Lower lobe of right lung (tissue), 2 donors: ENCODE measurements at places on chromosomes 5 and 9. TPM values are rescaled to one million over a fixed set of nuclear protein-coding genes. Genes with fewer than 3 reads are reported as not detected.

The GRM6 gene
- total RNA-seq = not detected

The CCNO gene
- 2.2 TPM for total RNA-seq

The PCDHA1 gene
- not detected for total RNA-seq

The HTR1A gene
- not detected for total RNA-seq

The LHX3 gene
- total RNA-seq = not detected

The MTRR gene
- 92.9 TPM for total RNA-seq

The CCL19 gene
- 2.4 TPM for total RNA-seq

The OBP2B gene
- not detected for total RNA-seq

DNA sequence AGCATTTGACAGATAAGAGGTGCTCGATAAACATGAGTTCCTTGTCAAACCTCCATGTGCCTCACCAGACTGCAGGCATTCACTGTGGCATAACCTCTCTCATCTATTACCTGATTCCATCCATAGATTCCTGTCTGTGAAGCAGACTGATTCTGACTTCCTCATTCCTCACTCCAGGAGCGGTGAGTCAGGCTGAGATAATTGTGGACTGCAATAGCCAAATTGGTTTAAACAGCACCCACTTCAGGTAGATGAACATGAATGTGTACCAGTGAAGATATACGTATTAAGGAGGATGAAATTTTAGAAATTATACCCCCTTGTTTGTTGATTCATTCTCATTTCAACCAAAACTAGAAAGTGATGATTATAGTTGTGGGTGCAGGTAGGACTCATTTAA is 391.2 kb downstream of the HINT1 start:
- no peak for DNase-seq

DNA sequence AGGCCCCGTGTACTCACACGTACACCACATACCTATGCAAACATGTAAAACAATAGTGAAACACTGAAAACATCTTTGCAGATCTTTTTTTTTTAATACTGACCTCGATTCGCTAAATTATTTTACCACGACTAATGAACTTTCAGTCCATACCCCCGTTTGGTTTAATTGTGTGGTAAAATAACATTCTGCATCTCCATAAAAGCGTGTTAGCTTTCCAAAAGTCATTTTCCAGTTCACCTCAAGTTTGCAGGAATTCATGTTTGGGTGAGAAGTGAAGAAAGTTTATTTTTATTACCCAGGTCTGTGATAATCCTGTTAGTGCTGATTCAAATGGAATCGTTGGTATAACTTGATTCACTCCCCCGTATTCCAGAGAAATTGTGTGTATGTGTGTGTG is 652 bp downstream of the ARSK start:
- no peak for DNase-seq

DNA sequence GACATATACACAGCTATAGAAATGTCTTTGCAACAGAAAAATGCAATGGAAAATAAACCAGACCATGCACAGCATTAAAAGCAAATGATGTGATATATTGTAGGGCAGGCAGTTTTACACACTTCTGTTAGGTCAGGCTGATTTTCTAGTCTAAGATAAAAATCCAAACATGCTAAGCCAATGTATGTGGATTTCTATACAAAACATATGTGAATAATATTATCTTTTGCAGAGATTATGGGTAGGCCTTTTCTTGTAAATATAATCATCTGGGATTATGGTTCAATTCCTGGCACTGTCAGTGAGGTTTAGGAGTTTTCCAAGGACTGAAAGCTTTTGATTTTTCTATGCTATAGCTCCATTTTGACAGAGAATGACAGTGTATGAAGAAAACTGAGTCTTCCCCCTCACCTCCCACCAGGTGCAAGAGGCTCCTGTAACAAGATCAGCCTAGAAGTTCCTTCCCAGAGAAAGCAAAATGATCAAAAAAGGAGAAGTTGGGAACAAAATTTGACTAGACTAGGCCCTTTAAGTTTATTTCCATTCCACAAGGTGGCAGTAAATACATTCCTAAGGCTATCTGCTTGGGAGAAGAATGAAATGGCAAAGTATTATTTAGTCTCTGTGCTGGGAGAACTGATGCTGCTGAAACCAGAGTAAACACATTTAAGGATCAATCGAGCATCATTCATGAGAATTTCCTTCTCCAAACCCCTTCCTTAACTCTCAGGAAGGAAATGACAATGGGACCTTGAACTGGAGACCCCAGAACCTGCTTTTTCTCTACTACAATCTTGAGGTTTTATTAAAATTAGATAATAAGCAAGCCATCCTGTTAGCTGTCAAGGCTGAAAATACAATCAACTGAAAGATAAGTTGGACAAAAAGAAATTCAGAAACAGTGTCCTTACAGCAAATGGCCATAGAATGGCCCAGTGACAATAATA is 133.0 kb upstream of the TUT7 start:
- DNase-seq = no peak

- no peak for DNase-seq
Measured at GRCh38 chr5:109619606-109620005, 70.1 kb upstream of the MAN2A1 start.

- DNase-seq = no peak
Measured at GRCh38 chr9:136605988-136606660, 56.6 kb upstream of the EGFL7 start.

- DNase-seq = no peak
Measured at GRCh38 chr5:15594977-15595568, 95.1 kb downstream of the FBXL7 start.

DNA sequence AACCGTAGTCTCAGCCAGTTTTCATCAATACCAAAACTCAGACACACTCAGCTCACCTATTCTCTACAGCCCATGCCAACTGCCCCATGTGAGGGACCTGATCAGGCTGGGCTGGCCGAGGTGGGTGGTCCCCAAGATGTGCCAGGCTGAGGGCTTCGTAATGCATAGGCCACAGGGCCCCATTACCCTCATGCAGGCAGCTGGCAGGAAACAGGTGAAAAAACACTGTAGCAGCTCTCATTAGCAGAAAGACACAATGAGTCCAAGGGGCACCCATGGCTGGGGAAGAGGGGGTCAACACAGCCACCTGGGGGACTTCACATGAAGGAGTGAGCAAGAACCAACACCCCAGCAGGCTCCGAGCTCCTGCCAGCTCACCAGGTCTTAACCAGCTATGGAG is 8.2 kb downstream of the IPPK start:
- no peak for DNase-seq

GRCh38 chr5:93572608-93573353 is 8.2 kb downstream of the NR2F1-AS1 start:
- DNase-seq = no peak

GRCh38 chr9:107378006-107378405 is 94.9 kb downstream of the RAD23B start:
- DNase-seq = no peak

DNA sequence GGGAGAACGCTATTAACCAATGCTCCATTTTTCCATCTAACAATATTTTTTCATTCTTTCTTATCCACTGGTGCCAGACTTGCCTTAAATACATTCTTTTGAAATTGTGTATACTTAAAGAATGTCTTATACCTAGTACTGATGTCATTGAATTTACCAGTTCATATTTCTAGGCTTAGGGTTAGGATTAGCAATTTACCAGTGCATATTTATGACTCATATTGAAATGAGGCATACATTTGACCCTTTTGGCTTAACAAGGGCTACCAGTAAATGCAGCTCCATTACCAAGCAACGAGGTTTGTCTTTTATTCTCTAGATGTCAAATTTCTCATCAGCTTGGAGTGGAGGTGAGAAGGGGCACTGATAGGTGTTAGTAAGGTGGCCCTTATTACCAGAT is 89.5 kb downstream of the CDH9 start:
- no peak for DNase-seq

GRCh38 chr5:33611877-33612276 is 171.1 kb downstream of the TARS1 start:
- no peak for DNase-seq

- DNase-seq = no peak
Measured at GRCh38 chr5:6717247-6717646, 4.0 kb downstream of the TENT4A start.

DNA sequence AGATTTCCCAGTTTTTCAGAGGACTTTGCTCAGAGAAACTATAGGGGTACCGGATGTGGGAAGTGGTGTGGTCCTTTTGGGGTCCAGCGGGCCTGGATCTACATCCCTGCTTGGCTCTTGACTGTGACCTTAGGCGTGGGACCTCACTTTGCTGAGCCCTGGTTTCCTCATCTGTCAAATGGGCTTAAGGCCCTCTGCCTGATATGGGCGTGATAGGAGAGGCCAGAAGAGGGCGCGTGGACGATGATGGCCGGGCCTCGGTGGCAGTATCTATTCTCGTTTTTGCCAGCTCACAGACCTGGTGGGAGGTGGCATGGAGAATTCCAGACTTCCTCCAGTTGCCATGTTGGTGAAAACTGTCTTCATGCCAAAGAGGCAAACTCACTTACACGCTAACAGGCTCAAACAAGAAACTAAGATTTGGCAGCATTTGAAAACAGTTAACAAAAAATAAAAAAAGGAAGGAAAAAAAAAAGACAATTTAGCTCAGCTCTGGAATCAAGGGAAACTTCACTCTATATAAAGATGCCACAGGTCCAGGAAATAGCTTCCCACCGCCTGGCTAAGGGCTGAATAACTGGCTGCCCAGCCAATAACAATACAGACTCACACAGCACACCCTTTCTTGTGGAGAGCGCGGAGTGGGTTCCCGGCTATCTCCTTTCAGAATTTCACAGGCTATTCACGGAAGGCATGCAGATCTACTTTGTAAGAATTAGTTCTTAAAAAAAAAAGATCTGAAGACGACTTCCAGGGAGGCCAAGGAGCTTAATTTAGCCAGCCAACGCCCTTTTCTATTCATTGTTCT is 1.7 kb downstream of the SH3PXD2B start:
- DNase-seq = no peak

- no peak for DNase-seq
Measured at GRCh38 chr5:179919487-179920060, 11.9 kb upstream of the TBC1D9B start.

DNA sequence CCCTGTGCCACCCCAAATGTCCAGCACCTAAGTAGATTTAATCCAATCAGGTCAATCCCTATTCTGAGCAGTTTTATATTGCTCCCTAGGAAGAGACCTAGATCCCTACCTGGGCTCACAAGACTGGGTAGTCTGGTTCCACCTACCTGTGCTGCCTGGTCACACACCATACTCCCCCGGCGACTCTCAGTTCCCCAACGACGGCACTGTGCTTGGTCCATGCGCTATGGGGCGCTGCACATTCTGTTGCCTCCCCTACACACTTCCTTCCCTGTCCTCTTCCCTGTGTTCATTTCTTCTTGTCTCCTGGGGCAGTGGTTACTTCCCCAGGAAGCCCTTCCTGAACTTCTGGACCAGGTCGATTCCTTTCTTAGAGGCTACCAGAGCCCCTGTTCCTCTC is 109.9 kb upstream of the IL12B start:
- DNase-seq = no peak

DNA sequence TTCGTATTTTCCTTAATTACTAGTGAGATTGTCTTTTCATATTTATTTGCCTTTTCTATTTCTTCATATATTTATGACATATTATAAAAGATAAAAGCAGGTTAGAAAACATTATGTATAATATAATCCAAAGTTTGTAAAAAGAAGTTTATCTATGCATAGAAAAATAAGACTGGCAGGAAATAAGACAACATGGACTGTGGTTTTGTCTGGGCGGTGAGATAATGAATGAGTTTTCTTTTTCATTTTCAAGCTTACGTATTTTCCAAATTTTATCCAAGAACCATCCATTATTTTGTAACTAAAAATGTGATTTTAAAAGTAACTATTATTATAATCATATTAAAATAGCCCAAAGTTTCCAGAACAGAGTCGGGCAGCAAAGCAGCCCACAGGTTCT is 109.8 kb upstream of the MVB12B start:
- DNase-seq = no peak

GRCh38 chr9:89863837-89864236 is 259.0 kb downstream of the GADD45G start:
- peak; percentile 34 for DNase-seq

GRCh38 chr5:142025637-142026036 is 12.8 kb upstream of the GNPDA1 start:
- no peak for DNase-seq

GRCh38 chr9:93088656-93089015 is 7.4 kb upstream of the CARD19 start:
- peak; percentile 9 for DNase-seq

- no peak for DNase-seq
Measured at GRCh38 chr5:159324102-159324755, 6.1 kb downstream of the IL12B start.

DNA sequence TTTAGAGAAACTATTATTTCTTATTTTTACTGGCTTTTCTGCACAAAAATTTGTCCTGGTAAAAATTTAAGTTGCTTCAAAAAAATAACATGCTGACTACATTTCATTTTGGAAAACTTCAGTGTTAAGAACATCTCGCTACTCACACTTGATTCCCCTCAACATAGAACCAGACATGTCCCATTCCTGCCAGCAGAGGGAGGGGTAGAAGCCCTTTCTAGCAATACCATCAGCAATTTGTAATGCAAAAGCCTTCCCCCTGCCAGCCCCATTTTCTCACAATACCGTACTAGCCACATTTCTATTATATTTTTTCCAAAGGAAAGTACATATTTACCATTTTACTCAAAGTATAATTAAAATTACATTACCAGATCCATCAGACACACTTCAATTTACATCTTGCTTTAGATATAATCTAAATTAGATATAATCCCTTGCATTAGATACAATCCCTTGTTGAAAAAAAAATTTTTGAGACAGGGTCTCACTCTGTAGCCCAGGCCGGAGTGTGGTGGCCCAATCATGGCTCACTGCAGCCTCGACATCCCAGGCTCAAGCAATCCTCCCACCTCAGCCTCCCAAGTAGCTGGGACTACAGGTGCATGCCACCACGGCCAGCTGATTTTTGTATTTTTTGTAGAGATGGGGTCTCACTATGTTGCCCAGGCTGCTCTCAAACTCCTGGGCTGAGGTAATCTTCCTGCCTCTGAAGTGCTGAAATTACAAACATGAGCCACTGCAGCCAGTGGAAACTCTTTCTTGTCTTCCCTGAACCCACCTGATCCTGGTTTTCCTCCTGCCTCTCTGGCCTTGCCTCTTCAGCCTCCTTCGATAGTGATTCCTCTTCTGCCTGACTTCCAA is 39.6 kb upstream of the IDNK start:
- no peak for DNase-seq

DNA sequence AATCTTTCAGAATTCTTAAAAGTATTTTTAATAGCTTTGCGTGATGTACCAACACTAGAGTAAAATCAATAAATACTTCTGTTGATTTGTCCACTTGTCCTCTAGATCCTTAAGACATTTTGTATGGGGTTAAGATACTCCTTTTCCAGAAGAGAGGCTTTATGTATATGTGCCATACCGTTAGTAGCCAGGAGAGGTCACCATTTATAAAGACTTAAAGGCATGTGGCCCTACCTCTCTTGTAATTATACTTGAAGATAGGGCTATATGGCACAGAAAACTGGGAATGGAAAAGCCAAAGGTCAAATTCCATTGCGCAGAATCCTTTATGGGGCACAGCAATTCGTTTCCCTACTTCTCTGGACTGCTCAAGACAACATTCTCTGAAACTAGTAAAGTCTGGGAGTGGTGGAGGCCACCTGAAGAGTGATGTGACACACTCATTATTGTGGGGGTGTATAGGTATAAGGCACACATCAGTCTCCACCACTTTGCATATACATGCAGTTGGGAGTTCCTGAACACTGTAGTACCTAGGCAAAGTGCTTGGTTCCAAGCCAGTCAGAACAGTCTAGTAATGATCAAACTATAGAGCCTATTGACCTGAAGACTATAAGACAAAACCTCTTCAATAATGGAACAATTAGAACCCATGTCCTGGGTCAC is 140.1 kb upstream of the FBXL17 start:
- DNase-seq = no peak

GRCh38 chr5:95760273-95761191 is 29.4 kb downstream of the RHOBTB3 start:
- no peak for DNase-seq
